ENCODE measurements at places on chromosomes 4 and X. TPM values are rescaled to one million over a fixed set of nuclear protein-coding genes. Genes with fewer than 3 reads are reported as not detected.

REELD1 gene
- not detected for total RNA-seq

FAM9B gene
- not detected for total RNA-seq

RASL11B gene
- 0.57 TPM for total RNA-seq

TGIF2LX gene
- not detected for total RNA-seq

PPP1R2C gene
- not detected for total RNA-seq

EREG gene
- total RNA-seq: not detected

- no peak for DNase-seq
Measured at GRCh38 chr4:121654738-121655137, 42.0 kb downstream of the ANXA5 start.

DNA sequence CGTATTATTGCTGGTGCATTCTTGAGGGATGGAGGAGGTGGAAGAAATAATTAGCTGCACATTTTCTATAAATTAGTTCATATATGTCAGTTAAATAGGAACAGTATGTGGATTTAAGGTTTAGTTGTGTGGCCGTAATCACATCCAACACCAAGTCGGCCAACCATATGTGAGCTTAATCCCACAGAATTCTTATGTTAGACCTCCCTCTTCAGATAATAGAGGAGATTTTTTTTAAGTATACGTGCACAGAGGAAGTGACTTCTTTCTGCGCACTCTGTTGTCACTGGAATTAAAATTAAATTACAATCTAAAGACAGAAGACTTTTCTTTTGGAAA lies 2.1 kb downstream of the SEPTIN11 start:
- no peak for DNase-seq

DNA sequence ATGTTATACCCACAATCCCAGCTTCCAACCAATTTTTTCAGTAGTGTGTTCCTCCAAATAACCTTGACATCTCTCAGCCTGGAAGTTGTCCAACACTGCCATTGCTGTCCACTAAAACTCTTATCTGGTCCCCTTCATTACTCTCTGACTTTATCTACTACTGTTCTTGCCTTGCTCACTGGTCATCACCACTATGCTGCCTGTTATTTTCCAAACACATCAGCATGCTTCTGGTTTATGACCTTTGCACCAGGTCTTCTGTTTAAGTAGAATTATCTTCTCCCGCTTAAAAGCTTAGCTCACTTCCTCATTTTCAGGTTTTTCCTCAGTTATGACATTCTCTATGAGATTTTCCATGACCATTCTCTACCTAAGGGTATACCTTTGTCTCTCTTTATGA lies 5.5 kb downstream of the ELMOD2 start:
- DNase-seq: no peak

GRCh38 chr4:108443585-108443984 lies 176.8 kb upstream of the RPL34 start:
- DNase-seq: peak; percentile 91

GRCh38 chr4:87278335-87278794 lies 44.3 kb downstream of the HSD17B13 start:
- DNase-seq: no peak

DNA sequence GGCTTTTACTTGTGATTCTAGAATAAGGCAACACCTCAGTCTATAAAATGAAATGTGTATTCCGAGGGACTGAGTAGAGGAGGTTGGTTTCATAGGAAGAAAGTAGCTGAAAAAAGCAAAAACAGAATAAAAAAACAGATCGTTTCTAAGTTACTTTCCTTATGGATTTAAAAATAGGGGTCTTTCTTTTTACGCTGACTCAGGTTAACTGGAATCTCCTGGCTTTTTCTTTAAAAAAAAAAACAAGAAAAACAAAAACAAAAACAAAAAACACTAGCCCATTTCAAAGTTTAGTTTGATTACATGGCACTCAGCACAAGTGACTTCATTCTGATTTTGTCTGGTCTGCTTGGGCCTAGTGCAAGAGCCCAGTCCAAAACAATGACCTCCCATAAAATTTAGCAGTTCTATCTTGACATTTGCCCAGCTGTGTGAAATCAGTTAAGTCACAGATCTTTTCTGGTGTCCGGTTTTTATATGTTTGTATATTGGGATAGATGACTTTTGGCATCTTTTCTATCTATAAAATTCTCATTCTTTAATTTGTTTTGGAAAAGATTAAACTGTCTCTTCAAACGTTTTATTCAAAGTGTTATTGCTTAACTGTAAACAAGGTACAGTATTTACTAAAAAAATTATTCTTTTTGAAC lies 222.7 kb upstream of the HTR2C start:
- no peak for DNase-seq

DNA sequence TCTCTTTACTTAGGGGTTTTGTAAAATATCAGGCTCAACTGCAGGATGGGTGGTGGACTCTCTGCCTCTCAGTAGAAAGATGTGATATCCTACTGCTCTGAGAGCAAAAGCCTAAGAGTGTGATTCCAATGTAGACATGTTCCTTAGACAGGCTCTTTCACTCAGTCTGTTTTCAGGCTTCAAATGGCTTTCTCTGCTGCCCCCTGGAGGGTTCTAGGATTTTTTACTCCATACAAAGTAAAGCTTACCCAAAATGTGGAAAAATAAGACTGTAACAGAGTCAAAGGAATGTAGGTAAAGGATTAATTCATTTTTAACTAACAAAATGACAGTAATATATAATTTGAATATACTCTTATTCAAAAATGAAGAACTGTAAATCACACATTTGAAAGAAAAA lies 32.1 kb downstream of the ZGRF1 start:
- DNase-seq: peak; percentile 83

DNA sequence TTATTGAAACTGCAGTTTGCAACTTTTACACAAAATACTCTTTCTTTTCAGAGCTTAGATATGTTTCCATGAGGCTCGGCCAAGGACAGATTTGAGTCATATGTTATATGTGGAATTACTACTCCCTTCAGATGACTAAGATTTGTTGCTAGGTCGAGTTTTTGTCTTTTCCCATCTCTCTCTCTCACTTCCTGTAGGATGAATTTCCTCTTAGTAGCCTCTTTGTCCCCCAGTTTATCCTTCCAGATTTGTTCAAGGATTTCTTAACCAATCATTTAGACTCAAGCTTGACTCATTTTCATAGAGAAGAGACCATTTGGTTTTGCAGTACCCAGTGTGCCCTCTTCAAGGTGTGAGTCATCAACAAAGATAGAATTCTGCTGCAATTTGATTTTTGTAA lies 209.2 kb downstream of the GLUD2 start:
- DNase-seq: no peak

GRCh38 chr4:158193171-158193749 lies 17.0 kb upstream of the TMEM144 start:
- DNase-seq: peak; percentile 69

DNA sequence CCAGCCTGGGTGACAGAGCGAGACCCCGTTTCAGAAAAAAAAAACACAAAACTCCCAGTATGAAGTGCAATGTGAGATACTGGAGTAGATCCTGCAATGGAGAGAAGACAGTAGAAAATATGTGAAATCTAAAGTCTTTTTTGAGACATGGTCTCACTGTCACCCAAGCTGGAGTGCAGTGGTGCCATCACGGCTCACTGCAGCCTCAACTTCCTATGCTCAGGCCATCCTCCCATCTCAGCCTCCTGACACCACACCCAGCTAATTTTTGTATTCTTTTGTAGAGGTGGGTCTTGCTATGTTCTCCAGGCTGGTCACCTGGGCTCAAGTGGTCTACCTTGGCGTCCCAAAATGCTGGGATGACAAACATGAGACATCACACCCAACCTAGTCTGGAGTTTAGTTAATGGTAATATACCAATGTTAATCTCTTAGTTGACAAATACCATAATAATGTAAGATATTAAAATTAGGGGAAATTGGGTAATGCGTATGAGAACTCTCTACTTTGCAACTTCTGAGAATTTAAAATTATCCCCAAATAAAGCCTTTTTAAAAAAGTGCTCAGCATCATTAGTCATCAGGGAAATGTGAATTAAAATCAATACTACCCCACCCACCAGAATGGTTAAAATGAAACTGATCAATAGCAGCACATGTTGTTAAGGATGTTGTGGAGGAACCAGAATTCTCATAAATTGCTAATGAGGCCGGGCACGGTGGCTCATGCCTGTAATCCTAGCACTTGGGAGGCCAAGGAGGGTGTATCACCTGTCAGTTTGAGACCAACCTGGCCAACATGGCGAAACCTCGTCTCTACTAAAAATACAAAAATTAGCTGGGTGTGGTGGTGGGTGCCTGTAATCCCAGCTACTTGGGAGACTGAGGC lies 15.0 kb downstream of the RBMX start:
- DNase-seq: no peak
